NCI-H446 (cell line): ENCODE measurements at places on chromosomes 3 and 15.

DNA sequence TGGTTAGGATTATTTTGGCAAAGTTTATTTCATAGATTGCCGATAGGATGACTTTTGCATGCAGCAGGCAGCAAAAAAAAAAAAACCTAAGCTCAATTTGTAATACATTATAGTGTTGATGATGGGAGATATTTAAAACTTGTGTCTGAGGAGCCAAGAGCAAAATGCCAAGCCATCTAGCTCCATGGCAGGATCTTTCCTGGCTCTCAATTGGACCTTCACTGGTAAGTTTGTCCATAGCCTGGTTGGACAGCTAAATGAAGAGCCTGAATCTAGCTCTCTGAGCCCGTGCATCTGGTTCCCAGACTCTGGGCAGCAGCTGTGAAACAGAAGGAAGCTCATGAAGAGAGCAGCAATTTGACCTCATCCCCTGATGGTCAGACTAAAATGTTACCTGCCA lies 17.5 kb downstream of the STAC start:
- DNase-seq: peak; percentile 21

- no peak for DNase-seq
Measured at GRCh38 chr3:149998946-149999345, 28.3 kb upstream of the PFN2 start.

GRCh38 chr3:126158016-126158911 lies 22.1 kb downstream of the ALDH1L1 start:
- DNase-seq: no peak

DNA sequence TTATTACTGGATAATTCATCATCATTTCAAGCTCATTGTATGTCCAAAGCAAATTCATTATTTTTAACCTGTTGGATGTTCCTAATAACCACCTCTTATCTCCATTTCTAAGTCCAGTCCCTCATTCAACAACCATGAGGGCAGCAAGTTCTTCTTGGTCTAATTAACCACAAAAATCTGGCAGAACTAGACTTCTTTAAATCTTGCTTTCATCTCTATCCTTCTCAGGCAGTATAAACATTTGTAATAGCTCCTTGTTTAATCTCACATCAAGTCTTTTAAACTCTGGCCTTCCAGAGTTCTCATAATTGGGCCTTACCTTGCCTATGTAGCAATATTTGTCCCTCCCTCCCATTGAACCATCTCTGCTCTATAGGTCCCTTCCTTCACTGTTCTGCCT lies 17.0 kb upstream of the GHSR start:
- no peak for DNase-seq

- DNase-seq: no peak
Measured at GRCh38 chr3:32681811-32682210, 3.2 kb upstream of the CNOT10 start.

DNA sequence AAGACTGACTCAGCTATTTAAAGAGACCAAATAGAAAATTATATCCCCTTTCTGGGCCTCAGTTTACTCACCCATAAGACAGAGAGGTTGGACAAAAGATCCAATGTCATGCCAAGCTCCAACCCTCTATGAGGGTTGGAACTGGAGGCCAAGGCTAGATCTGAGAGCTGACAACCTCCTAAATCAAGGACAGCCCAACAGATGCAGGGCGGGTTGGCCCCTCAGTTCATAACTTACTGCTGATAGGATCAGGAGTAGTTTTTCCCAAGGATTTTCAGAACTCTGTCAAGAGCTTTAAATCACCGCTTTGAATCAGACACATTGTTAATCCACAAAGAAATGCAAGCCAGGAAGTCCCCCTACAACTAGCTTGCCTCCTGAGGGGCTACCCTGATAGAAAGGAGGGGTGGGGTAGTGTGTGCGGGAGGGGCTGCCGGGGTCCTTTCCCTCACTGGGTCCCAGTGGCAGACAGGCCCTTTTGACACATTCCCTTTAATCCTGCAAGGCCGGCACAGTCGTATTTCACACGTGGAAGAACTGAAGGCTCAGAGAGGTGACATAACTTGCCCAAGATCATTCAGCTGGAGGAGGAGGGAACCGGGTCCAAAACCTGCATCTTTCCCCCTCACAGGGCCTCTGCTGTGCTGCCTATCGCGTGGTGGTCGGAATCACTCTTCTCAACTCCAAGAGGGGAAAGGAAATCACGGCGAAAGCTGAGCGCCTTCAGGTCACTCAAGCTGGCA lies 21.4 kb downstream of the BMF start:
- peak; percentile 29 for DNase-seq

GRCh38 chr3:167091226-167091625 lies 288.9 kb downstream of the ZBBX start:
- DNase-seq: no peak

DNA sequence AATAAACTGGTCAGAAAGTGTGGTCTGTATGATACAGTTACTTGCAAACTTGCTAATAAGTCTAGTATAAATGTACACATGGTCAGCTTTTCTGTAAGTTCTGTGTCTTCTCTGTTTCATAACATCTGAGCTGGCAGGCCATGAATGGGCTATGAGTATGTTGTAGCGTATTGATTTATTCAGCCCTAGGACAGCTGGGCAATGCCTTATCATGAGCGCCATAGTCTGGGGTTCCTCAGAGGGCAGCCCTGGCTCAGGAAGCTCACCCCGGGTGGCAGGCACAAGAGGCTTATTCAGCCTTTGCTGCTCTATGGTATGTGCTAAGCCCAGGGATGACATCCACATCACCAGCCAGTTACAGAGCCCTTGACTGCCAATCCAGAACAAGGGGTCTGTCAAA lies 50.7 kb upstream of the CCR2 start:
- no peak for DNase-seq

DNA sequence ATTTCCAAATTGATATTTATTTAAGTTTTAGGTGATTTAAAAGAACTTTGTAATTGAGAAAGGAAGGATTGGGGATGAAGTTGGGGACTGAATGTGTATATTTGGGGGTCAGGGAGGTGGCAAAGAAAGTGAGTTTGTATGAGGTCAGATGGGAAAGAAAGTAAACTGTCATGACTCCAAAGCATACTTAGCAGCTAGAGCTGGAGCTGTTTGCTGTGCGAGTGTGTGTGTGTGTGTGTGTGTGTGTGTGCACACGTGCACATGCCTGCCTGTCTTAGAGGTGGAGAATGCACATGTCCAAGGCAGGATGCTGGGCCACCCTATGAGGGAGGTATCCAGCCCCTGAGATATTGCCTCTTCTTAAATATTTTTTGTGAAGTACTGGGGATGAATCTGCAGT lies 21.0 kb downstream of the BOC start:
- DNase-seq: no peak

- peak; percentile 5 for DNase-seq
Measured at GRCh38 chr15:94395640-94396039, 164.3 kb downstream of the MCTP2 start.

DNA sequence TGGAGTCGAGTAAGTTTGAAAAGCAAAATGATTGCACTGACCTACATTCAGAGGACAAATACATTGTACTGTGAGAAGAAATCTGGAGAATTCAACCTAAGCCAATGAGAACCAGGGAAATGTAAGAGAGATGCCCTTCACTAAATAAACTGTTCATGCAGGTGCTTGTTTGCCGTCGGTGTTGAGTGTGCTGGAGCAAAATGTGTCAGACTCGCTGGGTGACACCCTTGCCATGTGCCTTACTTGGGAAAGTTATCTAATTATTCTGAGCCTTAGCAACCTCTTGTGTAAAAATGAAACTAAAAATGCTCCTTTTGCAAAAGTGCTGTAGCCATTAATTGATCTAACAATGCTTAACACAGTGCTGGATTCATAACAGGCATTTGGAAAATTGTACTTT lies 140.4 kb downstream of the GABRB3 start:
- no peak for DNase-seq

- no peak for DNase-seq
Measured at GRCh38 chr3:27589795-27590194, 105.6 kb upstream of the SLC4A7 start.

DNA sequence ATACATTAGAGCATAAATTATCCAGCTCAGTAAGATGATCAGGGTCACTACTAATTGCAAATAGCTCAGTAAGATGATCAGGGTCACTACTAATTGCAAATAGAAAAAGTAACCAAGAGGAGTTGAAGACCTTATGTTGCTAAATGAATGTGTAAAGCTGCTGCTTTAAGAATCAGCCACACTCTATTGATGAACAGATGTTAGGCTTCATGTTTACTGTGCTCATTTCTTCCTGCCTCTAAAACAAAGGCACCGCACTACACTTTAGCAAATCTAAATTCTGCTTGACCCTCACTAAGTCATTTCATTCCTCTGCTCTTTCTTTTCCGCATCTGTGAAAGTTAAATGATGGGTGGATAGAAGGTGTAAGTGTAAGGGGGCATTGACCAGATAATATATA lies 92.6 kb upstream of the PLSCR4 start:
- DNase-seq: no peak

- DNase-seq: peak; percentile 56
Measured at GRCh38 chr3:186209810-186210752, 101.2 kb upstream of the ETV5 start.

DNA sequence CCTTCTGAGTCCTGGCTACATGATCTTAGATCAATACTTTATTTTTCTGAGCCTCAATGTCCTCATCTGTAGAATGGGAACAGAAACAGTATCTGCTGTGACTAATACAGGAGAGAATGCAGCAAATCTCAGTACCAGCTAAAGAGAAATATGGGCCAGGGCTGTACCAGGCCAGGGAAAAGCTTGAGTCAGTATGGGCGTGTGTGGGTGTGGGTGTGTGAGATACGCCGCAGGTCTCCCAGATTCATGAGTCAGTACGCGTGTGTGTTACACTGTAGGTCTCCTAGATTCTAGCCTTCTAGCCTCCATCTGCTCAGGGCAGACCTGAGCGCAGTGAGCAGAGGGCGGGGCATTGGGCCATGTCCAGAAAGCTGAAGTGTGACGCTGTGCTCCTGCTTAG lies 15.2 kb downstream of the GNAI2 start:
- no peak for DNase-seq

- no peak for DNase-seq
Measured at GRCh38 chr3:39125841-39126500, 18.5 kb downstream of the TTC21A start.

GRCh38 chr3:188154014-188154808 lies at the start of gene LPP:
LPP (plus strand) TSS chr3:188154157; CDS start chr3:188406121, 251,964 bp downstream.
- peak; percentile 59 for DNase-seq

DNA sequence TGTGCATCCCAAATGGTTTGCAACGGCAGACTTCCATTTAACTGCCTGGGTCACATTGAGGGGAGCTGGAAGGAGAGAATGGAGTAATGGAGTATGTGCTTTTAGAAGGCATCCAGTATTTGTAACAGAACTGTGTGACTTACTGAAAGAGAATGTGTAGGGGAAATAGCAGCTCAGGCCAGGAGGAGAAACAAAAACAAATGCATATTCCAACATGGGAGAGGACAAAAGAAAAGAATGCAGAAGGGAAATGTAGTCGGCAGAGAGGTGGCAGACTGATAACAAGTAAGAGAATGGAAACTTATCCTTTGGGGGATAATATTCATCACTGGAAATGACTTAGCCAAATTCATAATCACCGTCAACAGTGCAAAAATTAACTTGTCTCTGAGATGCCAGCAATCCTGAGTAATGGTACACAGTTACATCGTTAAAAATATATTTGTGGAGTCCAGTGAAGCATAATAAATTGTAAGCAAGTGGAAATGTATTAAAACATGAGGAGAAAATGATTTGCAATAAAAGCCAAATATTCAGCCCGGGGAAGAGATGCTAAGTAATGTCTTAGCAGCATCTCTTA lies 294.9 kb upstream of the SGO1 start:
- DNase-seq: no peak

DNA sequence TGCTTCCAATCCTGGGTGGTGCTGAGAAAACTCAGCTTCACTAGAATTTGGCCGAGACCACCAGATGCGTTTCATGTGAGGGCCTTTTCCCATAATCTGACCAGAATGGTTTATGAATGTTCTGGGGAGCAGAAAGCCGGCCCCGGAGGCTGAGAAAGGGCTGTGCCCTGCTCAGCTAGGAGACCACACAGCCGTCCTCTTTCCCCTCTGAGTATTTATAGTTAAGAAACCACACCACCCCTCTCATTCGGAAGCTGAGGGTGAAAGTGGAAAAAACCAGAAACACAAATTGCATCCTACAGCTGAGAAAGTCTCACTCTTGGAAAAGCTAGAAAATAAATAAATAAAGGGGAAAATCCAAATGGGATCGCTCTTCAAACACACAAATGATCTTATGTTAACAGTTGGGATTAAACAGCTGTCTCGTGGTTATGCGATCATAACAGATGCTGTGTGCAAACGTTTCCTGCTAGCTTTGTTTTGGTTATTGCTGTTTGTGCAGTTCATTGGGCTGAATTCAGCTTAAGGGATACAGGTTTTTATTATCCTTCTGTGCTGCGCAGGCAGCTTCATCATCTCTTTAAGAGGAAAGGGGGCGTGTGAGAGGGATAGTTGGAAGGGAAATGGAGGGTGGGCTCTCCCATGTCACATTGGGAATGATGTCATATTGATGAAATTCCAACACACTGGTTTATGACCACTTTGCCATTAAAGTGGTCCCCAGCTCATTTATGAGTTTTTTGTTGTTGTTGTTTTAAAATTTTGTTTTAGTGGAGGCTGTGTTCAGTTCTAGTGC lies 1026.2 kb upstream of the NR2F2 start:
- DNase-seq: no peak

DNA sequence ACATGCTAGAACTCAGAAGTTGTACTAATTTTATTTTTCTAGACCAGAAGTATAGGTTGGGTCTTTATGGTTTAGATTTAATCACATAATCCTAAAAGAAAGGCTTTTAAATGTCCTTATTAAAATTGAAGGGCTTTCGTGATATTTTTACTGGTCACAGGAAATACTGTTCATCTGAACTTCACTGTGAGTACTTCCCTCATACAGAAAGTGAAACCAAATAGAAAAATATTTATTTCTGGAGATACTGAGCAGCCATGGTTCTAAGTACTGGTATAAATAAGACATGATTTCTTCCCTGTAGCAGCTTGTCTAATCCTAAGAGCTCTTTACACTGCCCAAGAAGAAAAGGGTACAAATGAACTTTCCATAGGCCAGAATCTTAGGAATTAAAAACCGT lies 2.0 kb downstream of the SNRK start:
- no peak for DNase-seq

GRCh38 chr15:83283813-83284558 lies 478 bp downstream of the BNC1 start:
- no peak for DNase-seq

DNA sequence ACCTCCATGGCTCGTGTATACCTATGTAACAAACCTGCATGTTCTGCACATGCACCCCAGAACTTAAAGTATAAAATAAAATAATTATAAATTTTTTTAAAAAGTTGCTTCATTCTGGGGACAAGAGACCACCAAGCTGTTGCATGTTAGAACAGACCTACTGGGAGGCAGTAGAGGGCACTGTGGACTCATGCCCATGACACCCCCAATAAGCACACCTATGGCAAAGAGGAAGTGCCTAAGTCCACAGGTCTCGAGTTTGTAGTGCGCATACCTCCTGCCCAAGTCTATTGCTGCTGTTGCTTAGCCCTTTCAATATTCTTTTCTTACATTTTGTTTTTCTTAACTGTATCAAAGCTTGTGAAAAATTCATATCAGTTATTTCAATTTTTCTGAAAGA lies 267.9 kb upstream of the THBS1 start:
- DNase-seq: peak; percentile 4

- DNase-seq: no peak
Measured at GRCh38 chr3:177402533-177402932, 205.3 kb upstream of the TBL1XR1 start.
